CD4-positive, alpha-beta T cell treated with Interleukin-4 for 1 hour (primary cell): ENCODE measurements at places on chromosomes 2 and 18.

GRCh38 chr2:8142461-8142860, 539.4 kb upstream of the ID2 start:
- DNase-seq: no peak

DNA sequence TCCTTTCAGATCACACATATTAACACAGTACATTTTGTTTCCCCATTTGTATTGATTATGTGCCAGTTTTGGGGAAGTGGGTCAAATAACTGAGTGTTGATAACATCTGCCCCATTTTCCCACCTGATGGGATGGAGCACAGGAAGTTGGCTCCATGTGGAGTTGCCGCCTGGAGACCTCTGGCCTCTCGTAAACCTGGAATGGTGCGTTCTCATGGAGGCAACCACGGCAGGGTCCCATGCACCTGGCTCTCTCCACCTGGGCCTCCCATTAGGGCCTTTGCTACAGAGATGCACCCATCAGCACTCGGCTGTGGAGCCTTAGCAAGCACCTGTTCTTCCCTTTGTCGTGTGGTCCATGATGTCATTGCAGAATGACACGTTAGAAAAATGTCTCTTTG, 130.6 kb downstream of the MBP start:
- no peak for DNase-seq

GRCh38 chr18:43627848-43628530, 350.7 kb upstream of the SYT4 start:
- DNase-seq: no peak

DNA sequence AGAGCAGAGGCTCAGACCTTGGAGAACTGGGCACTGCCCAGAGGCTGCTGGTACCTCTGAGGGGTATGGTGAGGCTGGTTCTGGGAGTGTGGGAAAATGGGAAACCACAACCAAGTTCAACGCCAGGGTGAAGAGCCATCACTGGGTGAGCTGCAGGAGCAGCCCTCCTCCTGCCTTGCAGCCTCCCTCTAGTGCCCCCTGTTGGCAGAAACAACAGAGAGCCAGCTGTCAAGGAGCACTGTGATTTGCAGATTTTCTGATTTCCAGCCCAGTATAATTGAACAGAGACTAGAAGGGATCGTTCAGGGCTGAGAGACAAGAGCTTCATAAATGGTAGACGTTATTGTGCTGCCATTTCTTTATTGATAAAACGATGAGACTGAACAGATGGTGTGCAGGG, 50.5 kb downstream of the MAPK4 start:
- no peak for DNase-seq

- no peak for DNase-seq
These were observed 183.1 kb upstream of the DDX18 start for GRCh38 chr2:117631152-117631945.

GRCh38 chr2:216665717-216666116, 29.6 kb downstream of the IGFBP5 start:
- no peak for DNase-seq
